ENCODE measurements at places on chromosomes 7 and 10.

- DNase-seq, result no peak
Measured at GRCh38 chr10:113441220-113441619, 111.6 kb upstream of the HABP2 start.

DNA sequence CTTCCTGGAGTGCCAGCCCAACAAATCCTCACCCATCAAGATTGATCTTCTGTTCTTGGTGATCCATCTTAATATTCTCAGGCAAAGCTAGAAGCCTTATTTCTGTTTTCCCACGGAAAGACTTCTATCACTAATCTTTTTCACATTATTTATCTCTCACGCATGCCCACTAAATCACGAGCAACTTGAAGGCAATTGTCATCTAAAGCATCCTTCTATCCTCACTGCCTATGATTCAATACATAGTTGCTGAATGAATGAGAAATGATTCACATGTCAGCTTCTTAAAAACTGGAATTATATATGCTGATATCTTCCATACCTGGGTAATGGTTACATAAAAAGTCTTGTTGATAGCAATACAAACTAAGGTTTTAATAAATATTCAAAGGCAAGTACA, 12.6 kb upstream of the COL1A2 start:
- no peak for DNase-seq

- DNase-seq, result no peak
Measured at GRCh38 chr10:3525832-3526449, 259.1 kb downstream of the KLF6 start.

DNA sequence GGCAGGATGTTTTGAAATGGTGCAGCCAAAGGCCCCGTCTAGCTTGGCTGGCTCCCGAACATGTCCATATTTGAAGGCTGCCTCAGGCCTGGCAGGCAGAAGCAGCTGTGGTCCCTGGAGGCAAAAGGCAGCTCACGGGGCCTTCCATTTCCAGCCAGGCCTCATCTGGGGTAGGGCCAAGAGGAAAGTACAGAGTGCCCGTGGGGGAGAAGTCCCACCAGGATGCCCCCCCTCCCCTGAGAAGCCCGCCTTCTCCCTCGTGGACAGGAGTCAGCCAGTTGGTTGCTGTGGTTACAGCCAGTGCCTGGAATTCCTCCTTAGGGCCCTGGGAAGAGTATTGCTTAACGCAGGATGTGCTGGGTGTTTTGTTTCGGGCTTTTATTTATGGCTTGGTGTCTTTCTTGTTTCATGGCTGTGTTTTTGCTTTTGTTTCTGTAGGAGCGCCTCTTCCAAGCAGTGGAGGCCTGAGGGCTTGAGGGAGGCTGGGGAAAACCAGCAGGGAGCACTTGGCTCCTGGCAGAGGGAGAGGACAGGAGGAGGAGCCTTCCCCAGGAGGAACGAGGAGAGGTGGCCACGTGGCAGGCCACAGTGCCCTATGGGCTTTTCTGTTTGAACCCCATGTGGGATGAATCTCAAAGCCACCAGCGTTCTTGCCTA, 45.4 kb downstream of the CHST3 start:
- no peak for DNase-seq

- DNase-seq, result no peak
Measured at GRCh38 chr10:118308664-118309063, 33.5 kb downstream of the FAM204A start.

- peak; percentile 56 for DNase-seq
Measured at GRCh38 chr10:3482200-3482993, 302.6 kb downstream of the KLF6 start.

GRCh38 chr10:28177944-28178637, 124.8 kb downstream of the MPP7 start:
- DNase-seq, result peak; percentile 15

DNA sequence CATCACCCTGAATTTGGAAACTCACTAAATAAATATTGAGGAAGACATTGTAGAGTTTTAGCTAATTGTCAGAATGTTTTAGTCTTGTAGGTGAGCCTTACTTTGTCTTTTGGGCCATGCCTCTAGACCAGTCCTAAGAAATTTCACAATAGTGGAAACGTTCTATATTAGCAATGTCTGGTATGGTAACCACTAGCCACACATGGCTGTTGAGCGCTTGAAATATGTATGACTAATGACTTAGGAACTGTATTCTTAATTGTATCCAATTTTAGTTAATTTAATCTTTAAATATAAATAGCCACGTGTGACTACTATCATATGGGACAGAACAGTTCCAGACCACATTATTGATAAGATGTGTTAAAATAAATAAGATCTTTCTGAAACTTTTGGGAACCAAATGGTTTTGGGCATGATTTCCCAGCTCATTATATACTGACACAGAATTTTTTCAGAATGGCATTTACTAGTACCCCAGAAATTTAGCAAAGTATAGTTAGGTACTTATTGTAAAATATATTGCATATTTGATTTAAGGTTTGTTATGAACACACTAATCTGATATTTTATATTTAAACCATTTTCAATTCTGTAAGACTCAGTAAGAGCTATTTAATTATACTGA, 95.0 kb downstream of the VPS50 start:
- DNase-seq, result no peak

- no peak for DNase-seq
Measured at GRCh38 chr7:73908123-73908611, 47.2 kb downstream of the TMEM270 start.

- no peak for DNase-seq
Measured at GRCh38 chr10:59075576-59075975, 100.9 kb upstream of the PHYHIPL start.

DNA sequence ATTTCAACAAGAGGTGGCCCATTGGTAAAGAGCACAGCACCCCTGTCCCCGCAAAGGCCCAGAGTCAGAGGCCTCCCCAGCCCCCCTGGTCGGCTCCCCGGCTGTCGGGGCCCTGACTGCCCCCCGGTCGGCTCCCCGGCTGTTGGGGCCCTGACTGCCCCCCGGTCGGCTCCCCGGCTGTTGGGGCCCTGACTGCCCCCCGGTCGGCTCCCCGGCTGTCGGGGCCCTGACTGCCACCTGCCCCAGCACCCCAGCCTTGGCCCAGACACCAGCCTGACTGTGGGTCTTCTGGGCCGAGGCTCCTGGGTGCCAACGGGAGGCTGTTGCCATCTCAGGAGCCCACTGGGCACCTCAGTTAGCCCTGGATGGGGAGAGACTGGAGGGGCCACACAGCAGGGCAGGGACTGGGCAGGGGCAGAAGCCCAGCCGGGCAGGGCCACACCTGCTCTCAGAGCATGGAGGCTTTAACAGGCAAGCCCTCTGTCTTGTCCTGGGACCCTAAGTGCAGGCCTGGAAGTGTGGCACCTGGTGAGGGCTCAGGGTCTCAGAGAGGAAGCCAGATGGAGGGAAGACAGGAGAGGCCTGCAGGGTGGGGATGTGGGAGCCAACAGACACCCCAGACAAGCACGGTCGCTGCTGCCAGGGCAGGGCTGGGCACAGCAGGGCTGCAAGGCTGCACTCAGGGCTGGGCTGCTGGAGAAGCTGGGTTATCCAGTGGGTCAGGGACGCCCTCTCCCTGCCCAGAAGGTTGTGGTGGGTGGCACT, 56.5 kb downstream of the JAKMIP3 start:
- no peak for DNase-seq

- peak; percentile 11 for DNase-seq
Measured at GRCh38 chr10:91335147-91335546, 75.0 kb upstream of the HECTD2 start.

DNA sequence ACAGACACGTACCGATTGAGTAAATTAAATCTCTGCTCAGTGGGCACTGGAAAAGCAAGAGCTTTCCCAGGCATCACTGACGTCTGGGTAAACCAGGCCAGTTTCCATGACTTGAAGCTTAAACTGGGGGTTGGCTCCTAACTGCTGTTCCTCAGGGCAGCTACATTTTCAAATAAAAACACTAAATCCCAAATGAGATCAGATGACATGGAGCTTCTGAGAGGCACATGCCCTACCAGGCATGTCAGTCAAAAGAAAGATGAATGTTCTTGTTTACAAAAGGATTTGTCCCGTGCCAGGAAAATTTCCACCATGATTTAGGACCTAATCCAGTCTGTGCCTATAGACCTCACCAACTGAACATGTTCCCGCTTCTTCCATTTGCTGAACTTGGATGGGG, 220.2 kb downstream of the KCNMA1 start:
- DNase-seq, result no peak

- DNase-seq, result peak; percentile 41
Measured at GRCh38 chr10:122342293-122343134, 32.0 kb upstream of the PLEKHA1 start.

DNA sequence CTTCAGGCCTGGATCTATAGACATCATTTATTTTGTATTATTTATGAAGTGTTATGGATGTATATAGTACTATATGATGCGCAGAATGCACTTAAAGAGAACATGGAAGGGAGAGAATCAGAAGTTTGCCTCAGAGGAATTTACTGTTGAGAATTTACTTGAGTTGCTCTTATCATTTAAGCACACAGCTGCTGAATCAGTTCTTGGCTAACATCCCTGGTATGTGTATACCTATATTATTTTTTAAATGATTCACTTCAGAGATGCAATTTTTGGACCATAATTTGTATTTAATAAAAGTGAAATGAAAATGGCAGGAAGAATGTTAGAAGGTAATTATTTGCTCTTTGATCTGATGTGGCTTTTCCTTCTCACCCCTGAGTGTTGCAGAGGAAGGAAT, 191.6 kb downstream of the BICC1 start:
- DNase-seq, result no peak

- DNase-seq, result no peak
Measured at GRCh38 chr7:150735596-150736358, 1.4 kb upstream of the GIMAP5 start.

Measured in GM12865 (cell line).